ENCODE measurements at places on chromosomes 12 and 14.

DNA sequence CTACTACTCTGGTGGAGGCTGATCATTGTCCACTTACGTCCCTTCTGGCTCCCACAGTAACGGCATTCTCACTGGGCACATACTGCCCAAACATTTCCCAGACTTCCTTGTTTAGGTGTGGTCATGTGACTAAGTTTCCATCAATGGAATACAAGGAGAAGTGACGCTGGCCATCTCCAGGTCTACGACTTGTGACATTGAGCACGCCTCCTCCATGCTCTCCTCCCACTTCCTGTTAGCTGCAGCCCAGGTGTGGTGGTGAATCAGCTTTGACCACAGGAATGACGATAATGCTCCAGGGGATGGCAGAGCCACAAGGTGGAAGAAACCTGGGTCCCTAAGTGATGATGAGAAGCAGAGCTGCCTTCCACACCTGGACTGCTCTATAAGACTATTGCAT lies 6.0 kb upstream of the SLC24A4 start:
- DNase-seq = no peak

DNA sequence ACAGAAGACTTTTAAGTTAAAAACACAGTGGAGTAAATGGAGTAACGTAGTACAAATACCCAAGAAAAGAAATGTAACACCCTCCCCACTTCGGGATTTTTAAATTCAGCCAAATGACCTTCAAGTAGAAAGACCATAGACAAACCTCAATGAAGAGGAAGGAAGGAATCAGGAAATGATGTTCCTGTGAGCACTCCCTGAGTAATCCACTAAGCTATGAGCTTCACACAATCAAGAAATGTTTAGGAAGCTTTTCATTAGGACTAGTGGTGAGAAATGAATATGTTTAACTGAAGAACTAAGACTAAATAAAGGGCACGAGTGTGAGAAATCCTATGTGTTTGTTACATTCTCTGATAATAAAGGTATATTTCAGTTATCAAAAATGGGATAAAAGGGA lies 10.1 kb downstream of the TCL1A start:
- DNase-seq = no peak

- DNase-seq = no peak
Observed at GRCh38 chr12:91119089-91119488, 7.8 kb upstream of the LUM start.

DNA sequence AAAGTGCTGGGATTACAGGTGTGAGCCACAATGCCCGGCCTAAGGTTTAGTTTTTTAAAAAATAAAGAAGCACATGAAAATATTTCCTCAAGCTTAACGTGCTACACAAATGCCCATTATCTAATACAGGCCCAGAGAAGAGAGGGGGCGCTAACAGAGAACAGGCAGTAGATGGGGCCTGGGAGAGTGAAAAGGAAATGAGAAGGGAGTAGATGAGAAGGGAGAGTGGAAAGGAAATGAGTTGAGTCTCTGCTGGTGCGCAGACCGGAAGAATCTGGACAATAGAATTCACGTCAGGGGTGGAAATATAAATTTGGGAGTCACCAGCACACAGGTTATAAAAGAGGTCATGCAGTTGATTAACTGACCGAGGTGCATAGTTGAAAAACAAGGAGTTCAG lies 10.7 kb downstream of the PXN start:
- DNase-seq = no peak

DNA sequence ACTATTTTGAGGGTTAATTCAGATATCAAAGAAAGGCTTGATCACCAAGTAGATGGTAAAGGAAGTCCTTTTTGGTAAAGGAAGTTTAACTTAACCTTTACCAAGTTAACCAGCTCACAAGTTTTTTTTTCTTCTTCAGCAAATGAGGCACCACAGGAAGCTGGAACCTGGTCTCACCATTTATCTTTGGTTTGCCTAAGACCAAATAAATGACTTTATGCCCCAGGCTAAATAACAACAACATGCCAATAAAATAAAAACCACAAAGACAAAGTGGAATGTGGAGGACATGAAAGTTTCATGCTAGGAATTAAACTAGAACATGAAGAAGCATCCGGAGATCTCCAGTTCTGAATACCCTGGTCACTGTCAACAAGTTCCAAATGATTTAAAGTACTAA lies 116.8 kb upstream of the PRICKLE1 start:
- no peak for DNase-seq

DNA sequence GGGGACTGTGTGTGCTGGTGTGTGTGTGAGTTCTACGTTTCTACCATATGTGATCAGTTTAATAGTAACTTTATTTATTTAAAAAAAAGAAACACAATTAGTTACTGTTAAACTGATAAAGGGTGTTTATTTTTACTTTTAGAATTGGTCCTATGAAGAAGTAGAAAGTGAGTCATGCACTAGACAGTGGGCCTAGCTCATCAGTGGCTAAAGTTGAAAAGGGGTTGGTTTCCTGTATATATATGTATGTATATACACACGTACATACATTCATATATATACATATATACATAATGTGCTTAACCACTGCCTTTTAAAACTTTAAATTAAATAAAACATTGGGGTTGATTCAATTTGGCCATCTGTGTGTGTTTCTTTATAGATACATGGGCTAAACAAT lies 68.8 kb upstream of the TMEM263 start:
- no peak for DNase-seq

- DNase-seq = no peak
Observed at GRCh38 chr12:24201258-24201970, 251.9 kb upstream of the SOX5 start.

DNA sequence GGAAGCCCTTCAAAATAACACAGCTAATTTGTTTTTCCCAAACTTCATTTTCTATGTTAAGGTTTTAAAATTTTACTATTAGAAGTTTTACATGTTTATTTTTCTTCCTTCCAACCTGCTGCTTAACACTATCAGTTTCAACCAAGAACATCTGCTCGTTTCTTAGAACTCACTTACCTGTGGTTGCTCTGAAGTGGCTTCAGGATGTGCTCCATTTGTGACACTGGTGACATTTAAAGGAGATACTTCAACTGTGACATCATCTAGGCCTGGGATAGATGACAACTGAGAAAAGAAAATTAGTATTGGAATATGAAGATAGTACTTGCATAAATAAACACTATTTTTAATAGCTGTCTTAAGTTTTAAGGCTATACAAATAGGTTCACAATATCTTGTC lies 17.9 kb downstream of the WASHC3 start:
- no peak for DNase-seq

Data from spinal cord (tissue), 10 donors.